AG10803 (cell line): ENCODE measurements at places on chromosomes 5 and 9.

- DNase-seq, result no peak
Observed at GRCh38 chr9:79312686-79313421, 258.9 kb upstream of the TLE4 start.

DNA sequence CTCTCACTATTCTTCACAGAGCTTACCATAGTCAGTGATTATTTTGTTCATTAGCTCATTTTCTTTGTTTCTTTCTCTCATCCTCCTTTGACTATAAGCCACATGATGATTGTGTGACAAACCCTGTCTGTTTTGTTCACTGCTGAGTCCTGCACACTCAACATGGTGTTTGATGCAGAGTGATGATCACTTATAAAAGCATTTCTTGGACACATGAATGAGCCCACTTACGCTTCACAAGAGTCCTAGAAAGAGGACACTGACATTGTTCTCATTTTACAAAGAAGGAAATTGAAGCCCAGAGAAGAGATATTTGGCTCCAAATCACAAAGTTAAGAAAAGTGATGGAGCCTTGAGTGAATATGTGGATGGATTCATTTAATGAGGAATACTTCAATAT is 13.4 kb downstream of the ABLIM3 start:
- no peak for DNase-seq

DNA sequence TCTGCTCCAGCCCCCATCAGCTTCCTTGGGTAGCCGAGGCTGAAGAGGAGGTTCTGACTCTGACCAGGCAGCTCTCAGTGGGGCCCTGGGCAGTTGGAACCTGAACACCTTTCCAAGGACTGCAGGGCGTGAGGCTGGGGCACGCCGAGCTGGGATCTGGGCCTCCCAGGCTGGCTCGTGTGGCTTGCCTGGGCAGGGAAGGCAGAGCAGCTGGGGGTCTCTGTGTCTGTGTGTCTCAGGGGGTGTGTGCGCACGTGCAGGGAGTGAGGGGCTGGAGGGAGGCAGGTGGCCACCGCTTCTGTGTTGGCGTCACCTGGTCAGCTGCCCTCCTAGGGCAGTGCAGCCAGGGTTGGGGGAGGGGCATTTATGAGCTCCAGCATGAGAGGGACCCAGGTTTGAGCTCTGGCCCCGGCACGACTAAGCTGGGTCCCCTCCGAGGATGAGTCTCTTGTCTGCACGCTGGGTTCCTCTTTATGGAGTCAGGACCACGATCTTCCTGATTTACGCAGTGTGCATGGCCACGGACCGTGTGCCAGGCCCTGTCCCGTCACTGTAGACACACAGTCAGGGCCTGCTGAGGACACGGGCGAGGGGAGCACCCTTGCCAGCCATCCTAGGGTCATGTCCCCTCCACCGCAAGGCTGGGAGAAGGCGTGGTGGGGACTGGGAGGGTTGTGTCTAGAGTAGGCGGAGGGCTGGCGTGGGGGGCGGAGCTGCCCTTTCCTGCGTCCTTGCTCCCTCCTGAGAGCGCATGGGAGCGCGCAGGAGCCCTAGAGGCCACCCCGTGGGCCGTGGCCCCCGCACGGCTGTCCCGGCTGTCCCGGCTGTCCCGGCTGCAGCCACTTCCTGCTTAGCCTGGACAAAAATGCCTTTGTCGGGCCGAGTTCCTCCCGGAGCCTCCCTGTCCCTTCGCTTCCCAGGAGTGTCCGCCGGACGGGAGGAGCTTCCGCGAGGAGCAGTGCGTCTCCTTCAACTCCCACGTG is 4.6 kb downstream of the ADAMTSL2 start:
- DNase-seq, result no peak

DNA sequence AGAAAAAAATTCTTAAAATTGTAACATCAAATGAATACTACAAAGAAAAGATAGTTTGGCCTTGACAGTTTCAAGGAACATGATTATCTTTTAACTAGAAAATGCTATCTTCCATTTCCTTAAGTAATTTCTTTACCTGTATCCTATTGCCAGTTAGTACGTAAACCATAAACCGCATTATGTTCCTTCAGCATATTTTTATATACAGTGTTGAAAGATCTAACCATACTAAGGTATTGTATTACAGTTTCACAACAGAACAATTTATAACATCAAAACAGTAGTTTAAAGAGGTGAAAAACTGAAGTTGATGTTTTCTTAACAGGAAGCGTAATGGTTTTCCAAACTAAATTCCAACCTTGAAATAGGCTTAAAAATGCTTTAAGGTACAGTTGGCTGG is 45.1 kb downstream of the GLRX start:
- no peak for DNase-seq

- DNase-seq, result peak; percentile 43
Observed at GRCh38 chr5:154370813-154371212, 75.0 kb upstream of the SAP30L start.

DNA sequence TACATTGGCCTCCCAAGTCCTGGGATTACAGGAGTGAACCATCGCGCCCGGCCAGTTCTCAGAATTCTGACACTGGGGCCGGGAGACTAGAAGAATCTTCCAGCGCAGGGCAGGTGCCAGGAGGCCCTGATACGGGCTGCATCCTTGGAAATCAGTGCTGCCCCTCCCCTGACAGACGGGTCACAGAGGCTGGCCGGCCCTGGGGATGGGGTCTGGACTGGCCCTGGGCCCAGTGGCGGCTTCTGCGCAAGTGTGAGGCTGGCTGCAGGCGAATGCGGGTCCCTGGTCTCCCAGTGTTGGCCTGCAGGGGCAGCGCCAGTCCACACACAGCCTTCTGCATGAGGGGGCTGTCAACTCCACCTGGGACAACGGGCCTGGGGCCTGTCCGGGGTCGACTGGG is 831 bp upstream of the TBC1D9B start:
- DNase-seq, result no peak

DNA sequence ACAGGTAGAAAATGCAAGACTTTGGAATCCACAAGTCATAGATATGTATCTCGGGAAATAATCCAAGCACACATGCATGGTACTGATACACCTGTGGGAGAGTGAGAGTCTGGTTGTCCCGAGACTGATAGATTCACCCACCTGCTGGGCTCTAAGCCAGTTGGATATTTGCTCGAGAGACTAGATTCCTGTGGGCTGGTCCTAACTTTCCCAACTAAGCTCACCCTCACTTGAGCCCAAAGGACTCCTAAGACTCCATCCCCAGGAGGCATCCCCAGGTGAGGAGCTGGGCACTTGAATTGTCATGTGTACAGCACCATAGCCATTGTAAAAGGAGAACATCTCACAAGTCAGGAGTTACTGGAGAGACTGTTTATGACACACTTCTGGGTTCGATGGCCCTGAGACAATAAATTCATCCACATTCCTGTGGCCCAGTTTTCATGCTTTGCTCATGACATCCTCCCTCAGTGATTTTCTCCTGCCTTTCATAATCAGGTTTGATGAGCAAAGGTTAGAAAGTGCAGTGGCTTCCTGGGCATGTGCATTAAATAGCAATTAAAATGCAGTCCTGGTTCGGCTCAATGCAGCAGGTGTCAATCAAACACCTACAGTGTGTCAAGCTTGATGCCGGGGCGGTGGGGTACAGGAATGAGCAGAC is 18.1 kb downstream of the SLC1A1 start:
- peak; percentile 82 for DNase-seq

- DNase-seq, result peak; percentile 68
Observed at GRCh38 chr9:98775831-98776441, 20.4 kb downstream of the ANKS6 start.

DNA sequence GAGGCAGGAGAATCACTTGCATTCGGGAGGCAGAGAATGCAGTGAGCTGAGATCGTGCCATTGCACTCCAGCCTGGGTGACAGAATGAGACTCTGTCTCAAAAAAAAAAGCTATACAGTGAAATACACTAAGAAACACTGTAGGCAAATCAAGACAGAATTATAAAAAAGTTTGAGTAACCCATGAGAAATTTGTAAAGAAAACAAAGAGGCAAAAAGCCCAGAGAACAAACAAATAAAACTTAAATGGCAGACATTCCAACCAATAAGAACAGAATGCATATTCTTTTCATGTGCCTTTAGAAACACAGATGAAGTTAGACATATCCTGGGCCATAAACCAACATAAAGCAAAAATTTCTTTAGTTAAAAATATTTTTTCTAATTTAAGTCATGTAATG is 30.6 kb downstream of the ZNF169 start:
- DNase-seq, result no peak

DNA sequence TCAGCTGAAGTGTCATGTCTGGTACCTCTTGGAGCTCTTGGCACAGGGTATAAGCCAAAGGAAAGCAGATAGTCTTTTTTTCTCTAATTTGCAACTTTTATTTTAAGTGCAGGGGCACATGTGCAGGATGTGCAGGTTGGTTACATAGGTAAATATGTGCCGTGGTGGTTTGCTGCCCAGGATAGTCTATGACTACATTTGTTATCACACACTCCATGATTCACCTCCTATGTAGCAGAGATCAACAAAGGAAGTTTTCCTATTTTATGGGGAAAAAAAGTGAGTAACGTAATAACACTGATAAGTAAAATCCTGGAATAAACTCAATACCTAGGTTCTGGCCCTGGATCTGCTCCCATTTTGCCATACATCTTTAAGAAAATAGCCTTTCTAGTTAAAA is 234.6 kb downstream of the CAAP1 start:
- no peak for DNase-seq

DNA sequence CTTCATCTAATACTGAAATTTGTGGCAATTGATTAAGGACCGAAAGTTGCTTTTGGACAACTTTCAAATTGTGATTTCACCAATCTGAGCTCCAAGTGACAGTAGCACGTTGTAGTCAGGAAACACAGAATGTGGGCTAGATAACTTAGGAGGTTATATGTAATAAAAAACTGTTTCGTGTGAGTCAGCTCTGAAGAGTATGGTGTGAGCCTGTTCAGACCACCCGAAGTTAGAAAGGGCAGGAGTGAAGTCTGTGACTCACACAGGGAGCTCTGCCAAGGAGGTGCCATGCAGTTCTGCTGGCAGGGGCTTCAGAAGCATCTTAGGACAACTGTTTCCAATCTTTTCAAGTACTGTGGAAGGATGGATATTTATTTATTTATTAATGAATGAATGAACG is 16.4 kb upstream of the ZBTB34 start:
- peak; percentile 66 for DNase-seq

GRCh38 chr5:31485376-31486207 is 46.3 kb downstream of the DROSHA start:
- DNase-seq, result no peak

DNA sequence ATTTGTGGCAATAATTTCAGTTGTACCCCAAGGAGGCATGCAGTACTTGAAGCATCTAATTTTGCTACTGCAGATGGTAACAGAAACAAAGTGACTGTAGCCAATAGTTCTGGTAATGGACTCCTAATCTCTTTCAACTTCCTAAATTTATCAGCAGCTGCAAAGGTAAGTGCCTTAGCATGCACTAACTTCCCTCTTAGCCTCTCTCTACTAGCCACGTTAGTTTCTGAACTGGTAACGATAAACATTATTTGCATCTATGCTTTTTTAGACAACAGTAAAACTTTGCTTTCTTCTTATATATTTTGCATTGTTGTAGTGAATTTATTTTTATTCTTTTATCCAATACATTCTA is 6.2 kb upstream of the CKS2 start:
- no peak for DNase-seq

DNA sequence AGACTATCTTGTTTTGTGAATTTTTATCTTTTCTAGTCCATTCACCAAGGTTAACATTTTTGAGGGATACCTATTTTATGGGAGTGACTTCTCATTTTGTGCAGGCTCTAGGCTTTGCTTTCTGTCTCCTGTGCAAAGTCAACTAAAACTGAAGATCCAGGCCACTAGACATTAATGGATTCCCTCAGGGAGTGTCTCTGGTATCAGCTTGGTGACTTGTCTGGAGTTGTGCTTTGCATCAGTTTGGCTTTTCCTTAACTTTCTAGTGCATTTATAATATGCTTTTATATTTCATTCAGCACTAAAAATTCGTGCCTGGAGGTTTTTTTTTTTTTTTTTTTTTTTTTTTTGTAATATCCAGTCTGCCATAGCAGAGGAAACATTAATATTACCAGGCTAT is 144.2 kb downstream of the YIPF5 start:
- no peak for DNase-seq

DNA sequence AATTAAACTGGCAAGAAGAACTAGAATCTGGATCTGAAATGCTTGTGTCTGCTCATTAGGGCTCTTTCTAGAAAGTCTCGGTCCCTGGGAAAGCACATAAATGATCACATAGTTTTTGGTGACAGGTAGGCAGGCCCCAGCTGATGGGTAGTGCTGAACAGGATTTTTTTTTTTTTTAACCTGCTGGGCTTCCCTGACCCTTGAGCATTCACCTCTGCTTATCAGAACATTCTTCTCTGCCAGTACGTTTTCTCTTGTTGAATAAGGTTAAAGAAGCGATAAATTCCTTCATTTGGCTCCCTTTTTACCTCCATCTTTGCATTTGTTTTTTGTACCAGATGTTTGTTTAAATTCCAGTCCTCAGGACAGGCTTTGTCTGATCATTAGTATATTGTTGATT is 8.8 kb downstream of the KDM4C start:
- no peak for DNase-seq

DNA sequence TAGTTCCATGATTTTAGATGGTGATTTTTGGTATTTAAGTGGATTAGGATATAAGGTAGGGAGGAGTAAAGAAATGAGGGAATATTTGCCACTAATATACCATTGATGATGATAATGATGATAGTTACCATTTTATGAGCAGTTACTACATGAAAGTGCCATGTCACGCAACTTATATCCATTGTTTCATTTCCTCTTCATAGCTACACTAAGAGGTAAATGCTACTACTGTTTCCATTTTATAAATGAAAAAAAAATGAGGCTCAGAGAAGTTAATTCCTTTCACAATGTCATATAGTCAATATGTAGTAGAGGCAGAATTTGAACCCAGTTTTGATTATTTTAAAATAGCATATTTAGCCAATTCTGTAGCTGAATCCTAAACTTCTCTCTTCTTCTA is 112.2 kb upstream of the ADRA1B start:
- DNase-seq, result no peak

DNA sequence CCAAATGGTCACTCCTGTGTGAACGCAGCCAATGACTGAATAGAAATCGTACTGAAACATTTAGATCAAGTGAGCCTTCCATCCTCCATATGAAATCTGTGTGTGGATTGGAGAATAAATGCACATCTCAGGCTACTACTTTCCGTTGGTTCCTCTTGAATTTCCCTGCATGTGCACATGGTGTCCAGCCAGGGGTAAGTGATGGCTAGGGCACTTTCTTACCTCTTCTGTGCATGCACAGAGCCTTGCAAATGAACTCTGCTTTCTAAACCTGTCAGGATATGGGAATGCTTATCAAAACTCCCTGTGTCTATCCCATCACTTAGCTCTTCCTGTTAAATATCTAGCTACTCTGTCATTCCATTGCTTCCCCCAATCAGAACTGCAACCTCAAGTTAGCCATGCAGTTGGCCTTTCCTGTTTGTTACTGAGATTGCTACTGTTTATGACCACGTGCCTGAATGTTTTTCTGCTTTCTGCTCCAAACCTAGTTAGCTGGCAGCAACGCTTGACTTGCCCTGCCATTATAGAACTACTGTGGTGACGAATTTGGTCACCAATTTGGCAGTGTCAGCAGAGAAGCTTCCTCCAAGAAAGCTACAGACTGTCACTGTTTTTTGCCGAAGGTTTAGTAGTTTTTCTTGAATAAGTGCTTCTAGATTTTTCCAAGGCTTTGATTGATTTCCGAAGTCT is 661.6 kb downstream of the LRRC70 start:
- no peak for DNase-seq
